ENCODE measurements at places on chromosomes 3 and 15.

GRCh38 chr3:49799761-49800160 lies at the start of gene CDHR4:
CDHR4 (minus strand) TSS chr3:49799873; CDS start chr3:49799812, 61 bp downstream.
- no peak for DNase-seq

DNA sequence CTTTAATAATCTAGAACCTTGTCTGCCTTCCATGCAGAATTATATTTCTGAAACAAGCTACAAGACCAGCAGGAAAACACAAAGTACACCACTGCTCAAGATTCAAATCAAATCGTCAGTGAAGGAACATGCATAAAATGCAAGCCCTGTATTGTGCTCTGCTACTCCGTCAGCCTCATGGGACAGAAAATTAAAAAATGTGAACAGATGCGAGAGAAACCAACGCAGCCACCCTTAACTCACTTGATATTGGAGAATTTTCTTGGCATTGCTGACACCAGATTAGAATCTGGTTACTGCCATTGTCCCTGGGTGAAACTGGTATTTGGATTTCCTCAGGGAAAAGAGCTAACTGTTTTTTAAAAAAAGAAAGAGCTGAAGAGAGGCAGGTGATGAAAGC lies 23.6 kb downstream of the ANXA2 start:
- no peak for DNase-seq

DNA sequence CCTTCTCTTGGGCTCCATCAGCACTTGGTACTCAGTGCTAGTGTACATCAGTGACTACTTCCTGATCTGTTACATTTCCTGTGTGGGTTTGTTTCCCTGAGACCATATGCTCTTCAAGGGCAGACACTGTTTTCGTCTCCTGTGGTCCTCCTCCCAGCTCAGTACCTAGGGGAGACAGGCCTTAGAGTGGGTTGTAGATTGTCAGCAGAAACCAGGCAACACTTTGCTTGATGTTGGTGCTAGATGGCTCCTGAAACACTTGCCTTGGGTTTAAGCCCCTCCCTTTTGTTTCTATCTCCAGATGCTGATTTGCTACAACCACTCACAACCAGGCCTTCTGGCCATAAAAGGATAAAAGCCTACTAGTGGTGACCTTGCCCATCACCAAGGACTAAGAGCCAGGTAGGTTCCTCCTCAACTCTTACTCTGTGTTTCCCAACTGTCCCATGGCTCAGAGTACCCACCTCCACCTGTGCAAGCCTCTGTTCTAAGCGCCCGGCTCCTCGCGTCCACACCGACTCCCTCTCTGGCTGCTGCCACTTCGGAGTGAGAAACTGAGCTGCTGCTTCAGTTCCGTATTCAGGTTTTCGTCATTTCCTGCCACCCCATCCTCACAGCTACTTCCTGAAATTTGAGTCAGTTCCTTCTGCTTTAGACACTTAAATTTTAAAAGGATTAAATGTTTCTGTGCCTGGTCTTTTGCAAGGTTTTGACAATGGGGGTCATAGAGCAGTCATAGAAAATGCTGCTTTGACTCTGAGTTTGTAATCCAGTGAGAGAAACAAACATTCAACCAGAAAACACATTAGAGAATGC lies at the start of gene HCLS1:
TSS of gene HCLS1 (minus strand) at position 548 of the 816 bp plus-strand sequence. CDS start 2,556 bp downstream, outside the sequence.
- DNase-seq: peak; percentile 50

DNA sequence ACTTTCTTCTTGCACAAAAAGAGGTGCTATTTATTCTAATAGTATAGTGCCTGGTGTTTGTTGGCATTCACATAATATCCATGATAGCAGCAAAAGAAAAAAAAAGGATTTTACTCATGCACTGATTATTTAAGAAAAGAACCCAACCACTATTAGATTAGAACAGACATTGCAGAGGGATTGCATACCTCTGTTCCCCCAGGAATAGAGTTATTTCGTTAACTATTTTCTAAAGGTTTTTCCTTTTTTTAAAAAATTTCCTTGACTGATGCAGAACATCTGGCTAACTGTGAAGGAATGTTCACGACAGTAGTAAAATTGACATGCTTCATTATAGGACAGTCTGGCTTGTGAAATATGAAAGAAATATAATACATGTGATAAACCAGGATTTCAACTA lies 136.6 kb upstream of the PTX3 start:
- no peak for DNase-seq

DNA sequence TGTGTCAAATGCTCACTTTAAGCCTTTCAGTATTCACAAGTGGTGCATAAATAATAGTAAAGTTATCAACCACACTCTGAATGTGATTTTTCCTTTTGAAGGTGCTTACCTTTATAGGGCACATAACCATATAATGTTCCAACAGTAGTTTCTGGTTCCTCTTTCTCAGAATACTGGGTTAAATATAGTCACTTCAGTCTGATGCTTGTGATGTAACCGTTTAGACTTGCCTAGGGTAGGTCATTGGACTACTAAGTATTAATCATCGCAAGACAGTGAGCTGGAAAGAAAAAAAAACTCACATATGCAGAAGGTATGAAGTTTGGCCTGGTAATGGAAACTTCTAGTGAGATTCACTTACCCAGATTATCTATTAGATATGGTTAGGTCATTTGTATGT lies 1.9 kb downstream of the KBTBD8 start:
- no peak for DNase-seq

GRCh38 chr3:108036401-108036800 lies 54.4 kb downstream of the CD47 start:
- no peak for DNase-seq
